Type B pancreatic cell (in vitro differentiated cells): ENCODE measurements at places on chromosomes 1 and 21. TPM values are rescaled to one million over a fixed set of nuclear protein-coding genes. Genes with fewer than 3 reads are reported as not detected.

The ABCA4 gene
- 3.2 and 6.4 TPM in 2 replicates for total RNA-seq

The ESPN gene
- total RNA-seq, result 13.8 and 15.6 TPM in 2 replicates

DNA sequence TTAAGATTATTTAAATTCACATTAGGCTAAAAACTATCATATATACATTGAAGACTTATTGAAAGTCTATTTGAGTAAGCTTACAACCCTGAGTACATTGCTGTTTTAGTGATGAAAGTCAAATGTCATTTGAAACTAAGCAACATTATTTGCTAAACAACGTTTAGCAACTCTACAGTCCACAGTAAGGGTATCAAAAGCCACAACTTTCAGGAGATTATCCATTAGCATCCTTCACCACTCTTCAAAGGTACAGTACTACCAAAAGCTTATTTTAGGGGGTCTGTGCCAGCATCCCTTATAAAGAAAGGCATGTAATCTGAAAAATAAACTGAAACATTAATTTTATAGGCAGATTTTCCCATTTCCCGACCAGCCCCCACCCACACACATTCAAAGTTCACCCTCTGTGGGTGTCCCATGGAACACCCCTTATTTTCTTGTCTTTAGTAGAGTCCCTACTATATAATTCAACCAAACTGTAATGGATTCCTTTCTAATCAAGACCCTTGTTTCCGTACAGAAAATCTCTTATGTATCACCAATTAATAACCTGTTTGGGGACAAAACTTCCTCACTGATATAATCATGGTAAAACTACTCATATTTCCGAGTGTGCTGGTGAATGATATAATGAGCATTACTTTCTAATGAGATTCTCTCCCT lies 11.0 kb downstream of the SFPQ start:
- peak overlapping the region; percentile 73 for H3K27ac ChIP-seq
- peak overlapping the region; percentile 26 for H3K4me3 ChIP-seq
- no peak for DNase-seq
- peaks cover 71% of the 10 kb centered on the region for H3K36me3 ChIP-seq
- no peaks in the 10 kb centered on the region for H3K27me3 ChIP-seq

DNA sequence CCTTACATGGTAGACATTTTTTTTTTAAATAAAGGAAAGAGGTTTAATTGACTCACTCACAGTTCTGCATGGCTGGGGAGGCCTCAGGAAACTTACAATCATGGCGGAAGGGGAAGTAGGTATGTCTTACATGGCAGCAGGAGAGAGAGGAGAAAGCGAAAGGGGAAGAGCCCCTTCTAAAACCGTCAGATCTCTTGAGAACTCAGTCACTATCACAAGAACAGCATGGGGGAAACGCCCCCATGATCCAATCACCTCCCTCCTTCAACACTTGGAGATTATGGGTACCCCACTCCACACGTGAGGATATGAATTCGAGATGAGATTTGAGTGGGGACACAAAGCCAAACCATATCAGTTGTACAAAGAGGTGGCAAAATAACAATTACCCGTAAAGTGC lies 301.7 kb downstream of the GRIK1 start:
- peaks cover 12% of the 10 kb centered on the region for H3K27me3 ChIP-seq
- DNase-seq, result no peak
- H3K36me3 ChIP-seq, result no peaks in the 10 kb centered on the region
- peaks cover 4% of the 10 kb centered on the region for H3K4me1 ChIP-seq
- no peak overlapping the region for H3K4me3 ChIP-seq
- H3K27ac ChIP-seq, result no peak overlapping the region

The TPTE gene
- not detected in 2 replicates for total RNA-seq
